Activated CD8-positive, alpha-beta T cell treated with anti-CD3 and anti-CD28 coated beads, Interleukin-2, amount 10 ng/mL, durations not matched to agents 7 days and 5 days (primary cell): ENCODE measurements at places on chromosomes 12 and 14. TPM values are rescaled to one million over a fixed set of nuclear protein-coding genes. Genes with fewer than 3 reads are reported as not detected.

The IGFBP6 gene
- 5.4 TPM for total RNA-seq

The TTC7B gene
- 5.3 TPM for total RNA-seq

The HNF1A gene
- not detected for total RNA-seq

The TAS2R10 gene
- total RNA-seq: not detected

The MIPOL1 gene
- total RNA-seq: not detected

The APAF1 gene
- 35.9 TPM for total RNA-seq

The AQP5 gene
- total RNA-seq: not detected

The IL22 gene
- not detected for total RNA-seq

The FIGNL2 gene
- total RNA-seq: 0.37 TPM

The EIF2B2 gene
- total RNA-seq: 51.0 TPM

The DHRS2 gene
- 0.24 TPM for total RNA-seq

The WNT1 gene
- total RNA-seq: 0.81 TPM

The WASHC3 gene
- 50.9 TPM for total RNA-seq

The BATF gene
- total RNA-seq: 41.3 TPM

The SRRM4 gene
- total RNA-seq: not detected
